NCI-H1930 (cell line): ENCODE measurements at places on chromosomes 4 and X.

- no peak for DNase-seq
These were observed 85.4 kb downstream of the DCHS2 start for GRCh38 chr4:154406018-154406795.

DNA sequence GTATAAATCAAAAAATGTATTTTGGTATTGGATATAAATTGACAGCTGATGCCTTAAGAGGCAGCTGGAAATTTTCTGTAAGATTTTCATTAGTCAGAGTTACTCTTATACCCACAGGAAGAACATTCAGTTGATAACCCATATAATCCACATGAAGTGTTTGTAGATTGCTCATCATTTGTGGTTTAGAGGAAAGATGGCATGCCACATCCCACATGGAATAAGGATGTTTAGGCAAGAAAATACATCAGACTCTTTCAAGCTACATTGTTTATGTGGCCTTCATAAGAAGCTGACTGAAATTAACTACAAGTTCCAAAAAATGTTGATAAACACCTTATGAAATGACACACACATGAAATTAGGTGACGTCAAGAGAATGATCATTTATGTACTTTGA is 56.6 kb downstream of the AREG start:
- DNase-seq, result no peak

- DNase-seq, result no peak
These were observed 325.6 kb upstream of the BOD1L1 start for GRCh38 chr4:13953083-13953482.

- no peak for DNase-seq
These were observed 16.9 kb upstream of the LOC101059915 start for GRCh38 chrX:71650333-71650969.

DNA sequence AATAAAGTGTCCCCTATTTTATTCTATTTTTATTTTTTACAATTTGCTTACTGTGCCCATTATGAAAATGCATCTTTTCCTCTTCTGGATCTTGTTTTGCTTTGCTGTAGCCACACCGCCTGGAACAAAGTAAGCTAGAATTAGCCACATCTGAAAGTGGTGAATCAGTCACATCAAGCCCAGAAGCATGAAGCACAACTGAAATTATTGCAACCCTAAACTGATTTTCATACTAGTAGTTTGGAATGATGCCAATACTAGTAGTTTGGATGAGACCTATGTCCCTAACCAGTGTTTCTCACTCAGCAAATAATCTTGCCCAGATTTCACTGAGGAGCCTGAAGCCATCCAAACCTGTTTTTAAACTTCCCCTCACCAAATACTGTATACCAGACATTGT is 303.0 kb downstream of the EPHA5 start:
- DNase-seq, result no peak

GRCh38 chr4:116561768-116562167 is 523.6 kb downstream of the TRAM1L1 start:
- DNase-seq, result no peak

DNA sequence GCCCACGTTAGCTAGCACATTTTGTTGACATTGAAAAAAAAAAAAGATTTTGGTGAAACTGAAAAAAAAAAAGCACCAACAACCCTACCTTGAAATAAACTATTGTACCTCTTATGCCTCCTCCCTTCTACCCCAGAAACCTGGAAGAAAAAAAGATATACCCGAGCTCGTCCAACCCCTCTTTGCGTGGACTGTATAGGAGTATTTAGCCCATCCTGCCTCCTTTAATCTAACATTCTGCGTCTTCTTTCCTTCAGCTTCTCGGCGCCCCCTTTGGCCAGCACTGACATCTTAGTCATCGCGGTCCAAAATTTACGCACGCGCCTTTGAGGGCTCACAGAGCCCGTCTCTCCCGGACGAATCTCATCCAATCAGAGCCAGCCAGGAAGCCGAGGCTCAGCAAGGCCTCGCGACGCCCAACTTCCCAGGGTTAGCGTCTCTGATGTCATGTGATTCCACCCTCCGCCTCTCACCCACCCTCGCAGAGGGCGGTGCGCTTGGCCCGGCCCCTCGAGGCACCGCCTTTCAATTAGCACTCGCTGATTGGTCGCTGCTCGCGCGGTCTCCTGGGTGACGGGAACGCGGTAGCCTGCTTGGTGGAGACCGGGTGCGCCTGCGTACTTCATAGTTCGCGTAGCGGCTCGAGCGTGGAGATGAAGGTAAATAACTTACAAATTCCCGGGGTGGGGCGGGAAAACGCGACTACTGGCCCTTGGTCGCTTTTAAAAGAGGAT is at the start of gene WDR19:
WDR19 (plus strand) TSS at position 625 of the 734 bp plus-strand sequence; CDS start at position 654, 29 bp downstream.
- DNase-seq, result peak; percentile 97

DNA sequence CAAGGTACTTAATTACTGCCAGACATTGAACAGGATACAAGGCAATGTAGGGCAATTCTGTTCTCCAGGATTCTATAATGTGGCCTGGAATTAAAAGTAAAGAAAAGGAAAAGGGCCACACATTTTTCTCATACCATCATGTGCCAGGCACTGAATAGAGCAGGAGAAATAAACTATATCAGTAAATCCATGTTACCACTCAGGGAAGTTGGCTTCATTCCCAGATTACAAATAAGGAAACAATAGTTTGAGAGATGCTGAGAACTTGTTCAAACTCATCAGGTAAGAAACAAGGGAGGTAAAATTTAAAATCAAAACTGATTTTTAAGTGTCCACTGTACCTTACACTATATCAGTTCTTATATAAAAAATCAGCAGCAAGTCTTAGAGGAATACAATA is 645.0 kb upstream of the ATOH1 start:
- DNase-seq, result peak; percentile 64

DNA sequence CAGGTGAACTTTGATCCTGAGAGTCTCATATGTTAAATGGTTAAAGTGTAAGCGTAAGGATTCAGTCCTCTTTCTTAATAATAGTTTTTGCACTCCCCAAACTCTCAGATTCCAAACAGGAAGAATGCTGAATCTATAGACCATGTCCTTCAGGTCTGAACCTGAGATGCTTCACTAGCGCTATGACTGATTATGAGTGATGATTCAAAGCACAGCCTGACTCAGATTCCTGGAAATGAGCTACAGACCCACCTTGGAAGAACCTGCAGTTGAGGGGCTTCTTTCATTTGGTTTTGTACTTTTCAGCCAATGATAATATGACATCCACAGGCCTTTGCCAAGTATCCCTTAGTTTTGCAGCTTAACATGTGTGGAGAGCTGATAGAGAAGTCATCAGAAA is 1.4 kb downstream of the EDNRA start:
- no peak for DNase-seq

- DNase-seq, result no peak
These were observed 40.0 kb upstream of the ARSJ start for GRCh38 chr4:114019276-114019968.

DNA sequence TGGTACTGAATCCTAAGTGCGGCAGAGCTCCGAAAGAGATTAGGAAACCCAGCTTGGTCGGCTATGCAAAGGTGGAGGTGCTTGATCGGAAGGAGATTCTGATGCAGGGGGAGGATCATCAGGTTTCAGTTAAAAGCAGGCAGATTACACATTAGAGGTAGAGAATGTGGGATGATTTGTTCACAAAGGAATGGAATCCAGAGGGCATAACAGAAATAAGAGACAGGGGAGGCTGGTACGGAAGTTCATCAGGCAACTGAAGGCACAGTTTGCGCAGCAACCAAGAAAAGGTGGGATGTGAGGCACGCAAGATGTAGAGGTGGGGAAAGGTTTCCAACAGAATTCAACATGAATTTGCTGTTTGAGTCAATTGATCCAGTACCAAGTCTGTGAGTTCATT is 424 bp upstream of the ZNF330 start:
- no peak for DNase-seq

GRCh38 chr4:146236216-146236615 is 21.9 kb downstream of the REELD1 start:
- no peak for DNase-seq

- peak; percentile 16 for DNase-seq
These were observed at the start of gene RIBC1 for GRCh38 chrX:53422861-53423306. RIBC1 (plus strand) TSS chrX:53422873; CDS start chrX:53426277, 3,404 bp downstream.

DNA sequence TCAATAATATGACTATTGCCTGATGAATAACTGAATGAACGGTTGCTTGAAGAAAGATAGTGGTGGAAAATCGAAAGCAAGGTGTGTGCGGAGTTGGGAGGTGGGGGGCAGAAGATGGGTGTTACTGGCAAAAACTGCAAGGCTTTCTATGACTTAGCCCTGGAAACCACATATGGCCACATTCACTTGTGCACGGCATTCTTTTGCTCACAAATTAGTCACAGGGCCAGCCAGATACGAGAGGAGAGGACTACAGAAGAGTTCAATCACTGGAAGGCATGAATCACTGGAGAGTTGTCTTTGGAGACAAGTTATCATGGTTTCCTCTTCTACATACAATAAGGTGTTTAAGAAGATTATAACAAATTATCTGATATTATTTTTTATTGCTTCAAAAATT is 626.5 kb upstream of the CPEB2 start:
- no peak for DNase-seq

DNA sequence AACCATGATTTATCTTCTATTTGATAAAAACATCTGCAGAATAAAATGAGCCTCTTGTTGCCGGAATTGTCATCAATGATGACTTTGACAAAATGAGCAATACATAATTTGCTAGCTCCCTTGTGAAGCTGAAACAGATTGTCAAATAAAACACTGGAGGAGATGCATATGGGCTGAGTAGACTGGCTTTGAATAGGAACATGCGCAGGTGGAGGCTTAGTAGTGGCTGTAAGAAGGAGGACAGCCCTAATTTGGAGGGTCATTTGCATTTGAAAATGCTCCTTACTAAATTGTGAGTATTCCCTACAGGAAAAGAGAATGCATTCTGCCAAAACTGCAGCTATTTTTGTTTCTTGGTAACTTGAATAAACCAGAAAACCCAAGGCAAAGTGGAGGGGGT is 329.1 kb downstream of the PPARGC1A start:
- DNase-seq, result no peak

DNA sequence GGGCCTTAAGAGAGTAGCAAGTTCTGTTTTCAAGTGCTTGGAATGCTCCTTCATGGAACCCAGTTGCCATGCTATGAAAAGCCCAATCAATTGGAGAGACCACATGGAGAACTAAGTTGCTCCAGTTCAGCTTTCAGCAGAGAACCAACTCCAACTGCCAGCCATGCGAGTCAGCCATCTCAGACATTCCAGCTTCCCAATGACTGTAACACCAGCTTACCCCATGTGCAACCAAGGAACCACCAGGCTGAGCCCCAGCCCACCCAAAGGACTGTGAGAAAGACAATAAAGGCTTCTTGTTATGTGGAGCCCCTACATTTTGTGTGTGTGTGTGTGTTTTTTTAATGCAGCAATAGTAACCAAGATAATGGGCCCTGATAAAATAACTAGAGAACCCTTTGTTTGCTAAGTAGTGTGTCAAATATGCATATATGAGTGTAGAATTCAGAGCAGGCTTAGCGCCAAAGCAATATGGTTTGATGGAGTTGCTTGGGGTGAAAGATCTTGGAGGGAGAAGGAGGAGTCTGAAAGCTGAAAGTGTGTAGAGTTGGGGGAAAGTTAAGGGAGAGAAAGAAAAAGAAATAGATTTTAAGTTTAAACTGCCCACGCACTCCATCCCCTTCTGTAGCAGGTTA is 35.0 kb upstream of the CCKAR start:
- no peak for DNase-seq

GRCh38 chr4:31530555-31530954 is 810.4 kb downstream of the PCDH7 start:
- DNase-seq, result no peak

- no peak for DNase-seq
These were observed 235.1 kb downstream of the PPARGC1A start for GRCh38 chr4:23654791-23655190.

- no peak for DNase-seq
These were observed 29.7 kb upstream of the LGI2 start for GRCh38 chr4:25060241-25060962.

GRCh38 chr4:155964016-155964891 is 10.6 kb upstream of the CTSO start:
- no peak for DNase-seq

GRCh38 chr4:26342328-26343037 is 21.7 kb downstream of the RBPJ start:
- no peak for DNase-seq

GRCh38 chr4:157290622-157291021 is 70.1 kb downstream of the GRIA2 start:
- no peak for DNase-seq

DNA sequence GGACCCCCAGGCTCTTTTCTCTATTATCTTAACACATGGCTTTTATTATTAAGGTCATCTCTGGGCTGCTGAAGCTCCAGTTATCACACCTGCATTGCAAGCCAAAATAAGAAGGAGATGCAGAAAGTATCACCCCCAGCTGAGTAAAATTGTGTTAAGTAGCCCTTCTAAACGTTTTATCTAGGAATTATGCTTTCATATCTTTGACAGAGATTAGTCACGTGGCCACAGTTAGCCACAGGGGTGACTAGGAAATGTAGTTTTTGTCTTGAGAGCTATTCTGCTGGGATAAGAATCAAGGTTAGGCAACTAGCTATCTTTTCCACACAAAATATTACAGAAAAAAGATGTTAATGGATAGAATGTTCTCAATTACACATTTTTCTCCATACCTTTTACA is 102.1 kb downstream of the ANXA3 start:
- no peak for DNase-seq

DNA sequence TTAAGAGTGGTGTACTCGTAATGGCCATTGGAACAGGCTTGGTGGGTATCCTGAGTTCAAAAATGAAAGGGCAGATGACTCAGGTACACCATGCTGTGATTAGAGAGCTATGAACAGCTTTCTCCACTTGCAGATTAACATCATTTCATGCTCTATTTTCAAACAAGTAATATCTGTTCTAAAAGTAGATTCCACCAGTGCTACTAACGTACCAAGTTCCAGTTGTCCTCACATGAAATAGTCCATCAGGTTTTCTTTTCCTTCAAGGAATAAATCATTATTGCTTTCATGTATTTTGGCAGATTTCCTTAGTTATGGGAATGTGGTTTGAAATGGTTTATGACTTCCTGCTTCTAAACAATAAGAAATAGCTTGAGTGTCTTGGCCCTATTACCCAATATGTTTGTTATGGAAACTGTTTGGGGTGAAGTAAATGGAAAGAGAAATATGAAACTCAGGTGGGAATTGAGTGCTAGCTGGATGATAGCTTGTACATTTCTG is 49.9 kb downstream of the PCDH7 start:
- DNase-seq, result no peak

DNA sequence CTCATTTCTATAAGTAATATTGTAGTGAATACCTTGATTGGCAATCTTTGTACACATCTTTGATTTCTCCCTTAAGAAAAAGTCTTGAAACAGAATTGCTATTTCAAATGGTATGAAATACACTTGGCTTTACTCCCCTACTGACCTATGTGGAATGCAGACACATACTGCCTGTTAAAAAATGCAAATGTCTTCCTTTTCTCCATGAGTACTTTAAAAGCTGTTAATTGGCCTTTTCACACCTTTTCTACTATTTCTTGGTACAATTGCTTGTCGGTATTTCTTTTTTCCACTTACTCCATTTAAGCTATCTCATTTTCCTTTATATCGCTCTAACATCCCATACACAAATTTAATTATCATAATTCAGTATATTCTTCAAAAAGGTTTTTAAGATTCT is 87.2 kb downstream of the FRYL start:
- no peak for DNase-seq
